ENCODE measurements at places on chromosomes 4 and X. TPM values are rescaled to one million over a fixed set of nuclear protein-coding genes. Genes with fewer than 3 reads are reported as not detected.

GRCh38 chr4:13367244-13367643 lies 116.9 kb downstream of the RAB28 start:
- DNase-seq = no peak

Gene EDA
- total RNA-seq = 1.4 TPM

DNA sequence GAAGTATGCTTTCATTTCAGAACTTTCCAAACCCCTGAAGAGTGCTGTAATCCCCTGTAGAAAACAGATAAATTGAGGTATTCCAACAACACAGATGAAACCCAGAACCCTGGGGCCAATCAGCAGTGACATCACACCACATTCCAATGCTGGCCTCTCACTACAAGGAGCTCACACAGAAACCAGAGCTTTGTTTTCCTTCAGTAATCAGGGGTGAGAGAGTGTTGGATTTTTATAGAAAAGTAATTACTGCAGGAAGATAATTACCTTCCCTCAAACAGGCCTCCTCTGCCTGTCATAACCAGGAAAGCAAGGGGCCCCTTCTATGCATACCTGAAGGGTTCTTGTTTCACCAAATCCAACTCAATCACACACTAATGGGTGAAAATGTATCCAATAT lies 246.2 kb downstream of the SCFD2 start:
- DNase-seq = peak; percentile 87

GRCh38 chr4:37872310-37872988 lies 18.4 kb upstream of the TBC1D1 start:
- no peak for DNase-seq

Gene SSX4
- not detected for total RNA-seq

Gene EDA2R
- total RNA-seq = 9.2 TPM

Gene CABS1
- not detected for total RNA-seq

GRCh38 chrX:148354916-148355315 lies 145.5 kb upstream of the AFF2 start:
- DNase-seq = no peak

Gene AFF2
- 6.6 TPM for total RNA-seq

DNA sequence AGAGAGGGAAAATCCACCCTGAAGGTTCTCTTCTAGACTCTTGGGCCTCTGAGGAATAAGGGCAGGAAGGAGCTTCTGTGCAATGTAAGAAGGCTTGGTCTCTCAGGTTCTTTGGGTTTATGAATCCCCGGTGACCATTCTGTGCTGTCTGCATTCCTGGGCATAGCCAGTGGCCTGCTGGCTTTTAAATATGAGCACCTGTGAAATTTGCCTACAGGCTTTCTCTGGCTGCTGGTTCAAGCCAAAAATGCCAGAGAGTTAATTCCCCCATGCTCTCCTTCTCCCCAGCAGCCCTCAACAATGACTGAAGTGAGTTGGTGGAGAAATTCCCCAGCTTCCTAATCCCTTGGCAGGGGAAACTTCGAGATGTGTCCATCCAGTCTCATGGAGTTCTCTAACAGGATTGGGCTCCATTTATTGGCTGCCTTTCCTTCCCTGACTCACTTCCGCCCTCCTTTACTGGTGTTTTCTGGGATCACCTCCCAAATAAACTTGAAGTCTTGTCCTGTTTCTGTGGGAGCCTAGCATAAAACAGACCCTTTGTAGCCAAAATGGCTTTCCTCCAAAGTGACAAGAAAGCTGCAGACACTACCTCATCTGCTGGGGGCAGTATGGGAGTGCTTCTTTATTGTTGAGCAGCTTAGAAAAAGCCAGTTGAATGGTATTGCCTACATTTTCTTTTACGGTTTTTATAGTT lies 179.4 kb upstream of the CASK start:
- peak; percentile 90 for DNase-seq

DNA sequence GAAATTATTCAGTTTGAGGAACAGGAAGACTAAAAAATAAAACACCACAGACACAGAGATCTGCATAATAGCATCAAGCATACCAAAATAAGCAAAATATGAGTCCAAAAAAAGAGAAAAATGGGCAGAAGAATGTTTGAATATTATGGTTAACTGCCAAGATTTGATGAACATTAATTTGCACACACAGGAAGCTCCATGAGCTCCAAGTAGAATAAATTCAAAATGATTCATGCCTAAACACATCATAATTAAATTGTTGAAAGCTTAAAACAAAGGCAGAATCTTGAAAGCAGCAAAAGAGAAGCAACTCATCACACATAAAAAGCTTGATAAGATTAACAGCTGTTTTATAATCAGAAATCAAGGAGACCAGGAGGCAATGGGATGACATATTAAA lies 156.6 kb upstream of the ARSJ start:
- peak; percentile 19 for DNase-seq

DNA sequence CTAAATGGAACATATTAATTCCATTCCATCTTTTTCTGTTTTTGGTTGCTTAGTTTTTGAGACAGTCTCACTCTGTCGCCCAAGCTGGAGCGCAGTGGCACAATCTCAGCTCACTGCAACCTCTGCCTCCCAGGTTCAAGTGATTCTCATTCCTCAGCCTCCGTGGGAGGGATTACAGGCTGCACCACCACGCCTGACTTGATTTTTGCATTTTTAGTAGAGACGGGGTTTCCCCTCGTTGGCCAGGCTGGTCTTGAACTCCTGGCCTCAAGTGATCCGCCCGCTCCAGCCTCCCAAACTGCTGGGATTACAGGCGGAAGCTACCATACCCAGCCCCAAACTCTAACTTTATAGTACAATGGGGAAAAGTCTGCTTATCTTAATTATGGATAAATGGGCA lies 11.2 kb downstream of the HNRNPD start:
- DNase-seq = no peak

Gene RTL3
- not detected for total RNA-seq

Gene SLC25A31
- total RNA-seq = not detected

Gene SAGE1
- not detected for total RNA-seq

DNA sequence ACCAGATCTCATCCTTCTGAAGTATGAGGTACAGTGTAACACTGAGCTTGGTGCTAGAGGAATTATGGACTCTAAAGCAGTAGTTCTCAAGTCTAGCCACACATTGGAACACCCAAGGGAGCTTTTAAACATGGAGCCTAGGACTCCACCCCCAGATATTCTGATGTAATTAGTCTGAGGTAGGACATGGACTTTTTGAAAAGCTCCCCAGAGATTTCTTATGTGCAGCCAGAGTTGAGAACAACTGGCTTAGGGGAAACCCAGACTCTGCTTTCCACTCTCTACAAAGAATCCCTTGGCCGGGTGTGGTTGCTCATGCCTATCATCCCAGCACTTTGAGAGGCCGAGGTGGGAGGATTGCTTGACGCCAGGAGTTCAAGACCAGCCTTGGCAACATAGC lies 11.6 kb upstream of the GDPD2 start:
- no peak for DNase-seq

- no peak for DNase-seq
Observed at GRCh38 chr4:25859429-25860148, 3.2 kb downstream of the SEL1L3 start.

DNA sequence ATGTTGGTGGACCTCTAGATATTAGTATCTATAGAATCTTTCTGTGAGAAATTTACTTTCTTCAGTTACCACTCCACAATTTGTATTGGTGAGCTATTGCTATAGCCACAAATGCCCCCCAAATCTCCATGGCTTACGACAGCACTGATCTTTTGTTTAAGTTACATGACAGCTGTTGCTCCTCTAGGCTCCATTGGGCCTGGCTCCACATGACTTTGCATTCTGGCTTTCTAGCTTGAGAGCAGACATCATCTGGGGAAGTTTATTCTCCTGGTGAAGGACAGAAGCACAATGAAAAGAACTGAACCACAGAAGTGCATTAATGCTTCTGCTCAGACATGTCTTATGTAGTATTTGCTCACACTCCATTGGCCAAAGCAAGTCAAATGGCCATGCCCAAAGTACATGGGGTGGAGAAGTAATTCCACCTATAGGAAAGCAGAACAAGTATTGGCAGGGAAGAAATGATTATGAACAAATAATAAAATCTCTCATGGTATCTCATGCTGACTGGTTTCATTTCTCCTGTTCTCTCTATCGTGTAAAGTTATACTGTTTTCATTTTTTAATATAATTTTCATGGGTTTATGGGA lies 126.6 kb upstream of the FAM9C start:
- no peak for DNase-seq

Gene SGMS2
- 144 TPM for total RNA-seq

DNA sequence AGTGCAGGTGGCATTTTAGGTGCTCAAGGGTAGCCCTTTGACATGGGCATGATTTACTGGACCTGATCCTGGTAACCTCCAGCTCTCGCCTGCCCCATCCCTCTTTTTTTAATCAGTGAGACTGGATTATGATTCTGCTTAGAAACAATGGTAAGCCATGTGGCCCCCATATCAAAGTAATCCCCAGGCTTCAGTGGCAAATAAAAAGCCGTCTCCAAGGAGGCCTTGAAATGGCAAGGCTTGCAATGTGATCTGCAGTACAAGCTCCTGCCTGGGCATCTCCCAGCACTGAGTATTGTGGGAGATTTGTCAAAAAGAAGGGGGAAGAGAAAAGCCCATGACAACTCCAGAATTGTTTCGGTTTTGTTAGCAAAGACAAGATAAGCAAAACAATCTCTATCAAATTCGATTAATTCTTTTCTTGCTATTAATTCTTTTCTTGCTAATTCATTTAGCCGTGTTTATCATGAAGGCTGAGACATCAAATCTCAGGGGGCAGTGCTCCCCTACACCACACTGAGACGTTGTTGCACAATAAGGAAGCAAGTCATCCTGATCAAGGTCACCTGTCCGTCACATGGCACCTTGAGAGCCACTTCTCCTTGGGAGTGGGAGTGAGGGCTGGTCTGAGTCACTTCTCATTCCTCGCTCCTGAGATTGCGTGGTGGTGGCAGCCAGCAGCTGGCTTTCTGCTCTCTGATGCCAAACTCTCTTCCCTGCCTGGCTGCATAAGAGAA lies 312.7 kb upstream of the GATB start:
- DNase-seq = peak; percentile 20

DNA sequence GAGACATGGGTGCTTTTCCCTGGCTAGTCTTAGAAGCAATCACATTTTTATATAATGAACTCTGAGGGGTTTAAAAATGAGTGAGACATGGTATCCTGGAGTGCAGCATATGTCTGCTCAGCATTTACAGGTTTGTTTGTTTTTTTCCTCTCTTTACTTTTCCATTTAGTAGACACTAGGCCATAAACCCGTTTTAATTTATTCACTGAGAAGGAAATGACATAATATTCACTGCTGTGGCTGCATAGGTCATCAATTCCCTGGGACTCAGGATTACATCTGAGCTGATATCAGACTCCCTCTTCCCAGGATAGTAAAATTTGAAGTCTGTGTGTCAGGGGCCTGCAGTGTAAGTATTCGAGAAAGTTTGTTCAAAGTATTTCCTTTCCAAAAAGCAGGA lies 178.9 kb upstream of the SPRY1 start:
- DNase-seq = no peak

DNA sequence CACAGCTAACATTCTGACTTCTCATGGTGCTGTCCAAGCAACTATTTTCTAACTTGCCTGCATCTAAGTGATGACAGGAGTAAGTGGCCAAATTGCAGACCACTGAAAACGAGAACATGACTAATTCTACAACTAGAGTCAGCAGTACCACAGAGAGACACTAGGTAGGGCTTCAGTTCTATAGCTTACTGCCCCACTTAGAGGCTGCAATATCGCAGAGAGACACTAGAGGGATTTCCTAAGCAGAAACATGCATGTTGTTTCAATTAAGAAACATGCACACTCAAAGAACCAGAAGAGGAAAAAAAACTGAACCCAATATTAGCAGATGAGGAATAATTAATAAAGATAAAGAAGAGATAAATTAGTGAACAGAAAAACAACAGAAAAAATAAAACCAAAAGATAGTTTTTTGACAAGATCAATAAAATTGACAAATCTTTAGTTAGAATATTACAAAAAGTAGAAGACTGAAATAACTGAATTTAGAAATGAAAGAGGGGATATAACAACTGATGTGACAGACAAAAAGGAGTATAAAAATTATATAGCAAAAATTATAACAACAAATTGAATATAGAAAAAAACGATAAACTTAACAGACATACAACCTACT lies 100.8 kb downstream of the SPIN4 start:
- peak; percentile 87 for DNase-seq

- no peak for DNase-seq
Observed at GRCh38 chr4:108116423-108117168, 52.1 kb downstream of the LEF1 start.

DNA sequence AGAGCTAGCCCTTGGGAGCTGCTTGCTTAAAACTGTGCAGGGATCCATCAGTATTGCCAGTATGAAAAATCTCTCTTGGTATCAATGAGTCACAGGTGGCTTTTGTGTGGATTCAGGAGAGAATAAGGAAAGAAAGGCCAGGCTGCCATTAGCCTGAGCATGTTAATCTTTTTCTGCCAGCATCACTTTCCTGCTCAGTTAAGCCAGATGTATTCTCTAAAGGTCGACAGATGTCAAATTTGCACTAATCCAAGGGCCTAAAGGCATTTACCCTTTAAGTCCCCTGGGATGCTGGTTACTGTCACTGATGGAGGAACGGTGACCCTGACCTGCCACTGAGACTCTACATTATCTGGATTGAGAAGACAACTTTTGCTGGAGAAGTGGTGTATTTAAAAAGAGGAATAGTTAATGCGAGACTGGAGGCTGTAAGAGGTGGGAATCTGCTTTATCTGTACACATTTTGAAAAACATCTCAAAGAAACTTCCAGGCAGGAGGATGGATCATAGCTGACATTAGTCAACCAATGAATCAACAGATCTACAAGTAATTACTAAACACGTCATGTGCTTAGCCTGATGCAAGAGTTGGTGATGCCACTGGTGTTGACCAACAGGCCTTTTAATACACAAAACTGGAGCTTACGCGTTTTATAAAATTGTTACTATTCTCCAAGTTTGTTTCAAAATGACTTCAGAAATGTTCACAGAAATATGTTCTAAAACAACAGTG lies 241.4 kb upstream of the ANXA3 start:
- peak; percentile 13 for DNase-seq

GRCh38 chrX:133302775-133303445 lies 84.8 kb upstream of the TFDP3 start:
- no peak for DNase-seq

DNA sequence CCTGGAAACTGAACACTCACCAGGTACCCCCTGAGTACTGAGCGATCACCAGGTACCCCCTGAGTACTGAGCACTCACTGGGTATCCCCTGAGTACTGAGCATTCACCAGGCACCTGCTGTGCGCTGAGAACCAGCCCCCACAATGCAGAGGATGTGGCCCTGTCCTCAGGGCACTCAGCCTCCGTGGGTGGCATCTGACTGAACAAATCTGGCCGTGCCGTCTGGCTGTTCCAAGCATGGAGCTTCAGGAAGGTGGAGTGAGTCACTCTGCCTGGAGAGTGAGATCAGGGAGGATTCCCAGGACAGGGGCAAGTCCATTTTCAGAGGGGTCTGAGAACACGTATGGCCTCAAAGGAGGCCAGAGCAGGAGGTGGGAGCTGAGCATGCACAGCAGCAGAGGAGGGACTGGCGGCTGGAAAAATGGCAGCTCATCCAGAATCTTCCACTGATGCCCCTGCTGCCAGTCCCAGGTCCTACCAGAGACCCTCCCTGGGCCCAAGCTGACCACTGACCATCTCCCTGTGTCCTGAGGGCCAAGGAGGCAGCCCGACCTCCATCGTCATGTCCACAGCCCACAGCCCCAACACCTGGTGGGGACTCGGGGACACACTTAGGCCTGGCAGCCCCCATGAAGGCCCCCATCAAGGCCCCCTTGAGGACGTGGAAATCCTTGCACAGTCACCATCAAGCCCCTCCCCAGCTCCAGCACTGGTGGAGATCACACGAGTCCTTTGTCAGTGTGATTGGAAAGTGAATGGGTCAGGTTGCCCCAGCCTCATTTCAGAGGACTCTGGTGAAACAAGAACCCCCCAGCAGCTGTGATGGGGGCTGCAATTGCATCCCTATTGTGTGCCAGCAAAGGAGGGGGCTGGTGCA lies 94.1 kb downstream of the HMX1 start:
- DNase-seq = no peak
